Adrenal gland (tissue), 19 donors: ENCODE measurements at places on chromosomes 3 and 15. TPM values are rescaled to one million over a fixed set of nuclear protein-coding genes. Genes with fewer than 3 reads are reported as not detected.

CCR4 gene
- polyA plus RNA-seq: not detected

COPB2 gene
- polyA plus RNA-seq: 29.4 TPM

MYRIP gene
- polyA plus RNA-seq: 1.3 TPM

FBXL2 gene
- polyA plus RNA-seq: 6.8 TPM

BNIP2 gene
- 51.3 TPM for polyA plus RNA-seq

DNA sequence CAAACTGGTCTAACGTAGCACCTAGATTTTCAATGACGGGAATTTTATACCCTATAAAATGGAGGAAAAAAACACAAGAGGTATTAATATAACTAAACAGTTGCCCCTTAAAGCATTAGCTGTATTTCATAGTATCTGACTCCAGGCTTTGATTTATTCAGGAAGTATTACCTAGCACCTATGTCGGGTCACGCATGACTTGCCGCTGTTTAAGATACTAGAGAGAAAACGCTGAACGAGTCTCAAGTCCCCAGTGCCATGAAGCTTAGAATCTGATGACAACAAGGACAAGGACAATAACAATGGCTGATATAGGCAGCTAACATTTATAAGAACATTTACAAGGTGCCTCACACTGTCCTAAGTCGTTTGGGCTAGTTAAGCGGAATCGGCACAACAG, 1.9 kb downstream of the SNRPA1 start:
- no peak for DNase-seq
- H3K4me3 ChIP-seq: no peak overlapping the region
- H3K4me1 ChIP-seq: peaks cover 28% of the 10 kb centered on the region
- peaks cover 5% of the 10 kb centered on the region for H3K36me3 ChIP-seq
- no peaks in the 10 kb centered on the region for H3K27me3 ChIP-seq

DNA sequence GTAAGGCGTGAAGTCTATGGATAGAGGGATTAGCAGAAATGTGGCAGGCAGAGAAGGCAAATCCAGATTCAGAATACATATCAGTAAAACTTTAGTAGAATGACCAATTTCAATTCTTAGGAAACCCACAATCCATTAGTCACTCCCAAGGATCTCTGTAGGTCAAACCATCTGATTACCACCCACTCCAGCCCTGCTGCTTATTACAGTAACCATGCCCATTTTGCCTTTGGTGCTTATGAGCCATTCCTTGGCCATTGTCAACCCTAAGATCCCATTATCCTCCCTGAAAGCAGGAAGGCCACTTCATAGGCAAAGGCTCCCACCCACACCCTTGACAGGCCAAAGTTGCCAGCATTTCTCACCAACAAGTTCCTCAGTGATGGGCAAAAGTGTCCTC, 5.1 kb upstream of the KLHL40 start:
- H3K27ac ChIP-seq: no peak overlapping the region
- no peaks in the 10 kb centered on the region for H3K4me1 ChIP-seq
- no peaks in the 10 kb centered on the region for H3K27me3 ChIP-seq
- no peak overlapping the region for H3K4me3 ChIP-seq
- H3K36me3 ChIP-seq: no peaks in the 10 kb centered on the region

- DNase-seq: peak; percentile 43
- no peaks in the 10 kb centered on the region for H3K27me3 ChIP-seq
- no peaks in the 10 kb centered on the region for H3K4me1 ChIP-seq
- no peaks in the 10 kb centered on the region for H3K36me3 ChIP-seq
- H3K4me3 ChIP-seq: no peak overlapping the region
These were observed 39.2 kb downstream of the MYO5C start for GRCh38 chr15:52256366-52256765.

- DNase-seq: no peak
- no peaks in the 10 kb centered on the region for H3K27me3 ChIP-seq
- H3K4me1 ChIP-seq: no peaks in the 10 kb centered on the region
- H3K4me3 ChIP-seq: no peak overlapping the region
These were observed 9.7 kb upstream of the FBLN2 start for GRCh38 chr3:13539292-13539638.

GRCh38 chr3:182486463-182486862, 306.8 kb upstream of the ATP11B start:
- no peaks in the 10 kb centered on the region for H3K36me3 ChIP-seq
- H3K27me3 ChIP-seq: no peaks in the 10 kb centered on the region
- no peak overlapping the region for H3K4me3 ChIP-seq
- H3K27ac ChIP-seq: no peak overlapping the region

DNA sequence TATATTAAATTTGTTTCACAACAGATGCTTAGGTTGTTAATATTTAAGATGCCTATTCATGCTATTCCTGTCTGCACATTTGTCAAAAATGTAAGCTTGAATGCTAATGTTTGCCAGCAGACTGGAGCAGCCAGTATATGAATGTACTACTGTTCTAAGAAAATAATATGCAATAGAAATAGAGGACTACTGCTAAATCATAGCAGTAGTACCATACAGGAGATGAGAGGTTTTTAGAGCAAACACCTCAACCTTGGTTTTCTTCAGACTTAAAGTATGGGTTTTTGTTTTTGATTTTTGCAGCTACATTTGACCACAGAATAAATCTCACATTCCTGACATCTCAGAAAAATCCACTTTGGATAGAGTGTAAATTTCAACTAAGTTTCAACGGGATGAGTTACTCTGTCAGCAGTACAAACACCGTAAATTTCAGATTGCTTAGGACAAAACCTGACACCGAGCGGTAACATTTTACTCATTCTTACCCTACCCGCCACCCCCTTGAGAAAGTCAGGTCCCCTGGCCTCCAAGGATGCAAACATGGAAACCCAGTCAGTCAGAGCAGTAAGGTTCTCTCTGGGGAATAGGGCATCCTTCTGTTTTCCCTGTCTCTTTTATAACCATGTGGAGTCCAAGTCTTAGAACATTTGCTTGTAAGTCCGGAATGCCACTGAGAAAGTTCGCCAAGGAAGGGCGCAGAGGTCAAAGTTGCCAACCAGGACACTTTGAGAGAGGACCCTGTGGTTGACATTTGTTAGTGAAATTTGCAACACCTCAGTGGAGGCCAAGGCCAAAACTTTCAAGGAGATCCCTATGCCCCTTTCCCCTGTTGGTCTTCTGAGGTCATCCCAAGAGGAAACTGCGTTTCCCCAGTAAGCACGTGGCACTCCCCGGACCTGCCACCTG, 17.9 kb upstream of the SATB1 start:
- DNase-seq: no peak
- peaks cover 3% of the 10 kb centered on the region for H3K4me1 ChIP-seq
- H3K27me3 ChIP-seq: peaks cover 40% of the 10 kb centered on the region
- H3K27ac ChIP-seq: no peak overlapping the region

DNA sequence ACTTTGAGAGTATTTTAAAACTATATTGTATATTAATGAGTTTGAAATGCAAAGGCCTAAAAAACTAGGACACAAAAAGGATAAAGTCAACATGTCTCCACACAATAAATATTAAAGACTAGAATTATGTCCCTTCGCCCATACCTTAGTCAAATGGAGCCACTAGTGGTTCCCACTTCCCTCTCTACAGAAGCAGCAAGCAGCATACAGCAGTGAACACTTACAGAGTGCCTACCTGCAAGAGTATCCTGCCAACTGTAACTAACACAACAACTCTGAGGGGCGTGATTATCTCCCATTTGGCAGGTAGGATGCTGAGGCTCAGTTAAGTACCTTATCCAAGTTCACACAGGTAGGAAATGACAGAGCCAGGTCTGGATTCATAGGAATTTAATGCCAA, 17.2 kb downstream of the DYNC1LI1 start:
- H3K27ac ChIP-seq: no peak overlapping the region
- no peak for DNase-seq
- H3K4me3 ChIP-seq: no peak overlapping the region
- no peaks in the 10 kb centered on the region for H3K36me3 ChIP-seq
- H3K27me3 ChIP-seq: no peaks in the 10 kb centered on the region
- H3K4me1 ChIP-seq: no peaks in the 10 kb centered on the region

- no peak for DNase-seq
- peaks cover 7% of the 10 kb centered on the region for H3K36me3 ChIP-seq
- no peak overlapping the region for H3K4me3 ChIP-seq
- no peaks in the 10 kb centered on the region for H3K27me3 ChIP-seq
- no peak overlapping the region for H3K27ac ChIP-seq
These were observed 8.9 kb downstream of the NSUN3 start for GRCh38 chr3:94071713-94072284.

DNA sequence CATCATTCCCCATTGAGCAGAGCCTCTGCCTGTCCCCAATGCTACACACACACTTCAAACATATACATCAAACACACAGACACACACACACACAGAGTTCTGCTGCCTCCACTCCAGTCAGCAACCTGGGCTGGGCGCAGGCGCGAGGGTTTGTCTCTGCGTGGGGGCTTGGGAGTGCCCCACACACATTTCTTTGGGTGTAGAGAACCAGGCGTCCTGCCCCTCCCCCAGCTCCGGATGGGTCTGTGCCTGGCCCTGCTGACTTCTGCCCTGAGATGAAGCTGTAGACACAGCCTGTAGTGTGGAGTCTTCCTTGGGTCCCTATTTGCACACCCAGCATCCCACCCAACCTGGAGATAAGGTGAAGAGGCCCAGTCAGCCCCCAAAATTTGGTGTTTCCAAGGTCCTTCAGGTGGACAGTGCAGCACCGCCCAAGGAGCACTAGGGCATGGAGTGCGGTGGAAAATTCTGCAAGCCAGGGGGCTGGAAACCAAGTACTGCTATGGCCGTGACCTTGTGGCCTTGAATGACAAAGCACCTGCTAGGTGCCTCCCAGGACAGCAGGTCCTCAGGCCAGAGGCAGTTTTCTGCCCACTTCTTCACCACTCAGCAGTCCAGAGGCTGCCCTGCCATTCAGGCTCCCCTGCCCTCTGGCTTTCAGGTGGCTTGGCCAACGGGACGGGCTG, 26.8 kb downstream of the FBXW12 start:
- no peaks in the 10 kb centered on the region for H3K27me3 ChIP-seq
- H3K36me3 ChIP-seq: no peaks in the 10 kb centered on the region
- H3K4me1 ChIP-seq: peaks cover 5% of the 10 kb centered on the region
- no peak overlapping the region for H3K27ac ChIP-seq
- H3K4me3 ChIP-seq: no peak overlapping the region

GRCh38 chr15:94383041-94383440, 151.7 kb downstream of the MCTP2 start:
- peaks cover 6% of the 10 kb centered on the region for H3K4me1 ChIP-seq
- H3K27ac ChIP-seq: no peak overlapping the region
- H3K4me3 ChIP-seq: no peak overlapping the region
- H3K27me3 ChIP-seq: no peaks in the 10 kb centered on the region
- no peaks in the 10 kb centered on the region for H3K36me3 ChIP-seq

- no peaks in the 10 kb centered on the region for H3K27me3 ChIP-seq
- no peak overlapping the region for H3K27ac ChIP-seq
- no peak overlapping the region for H3K4me3 ChIP-seq
- H3K36me3 ChIP-seq: no peaks in the 10 kb centered on the region
- DNase-seq: no peak
These were observed 98.2 kb upstream of the UBE3A start for GRCh38 chr15:25536801-25537611.

DNA sequence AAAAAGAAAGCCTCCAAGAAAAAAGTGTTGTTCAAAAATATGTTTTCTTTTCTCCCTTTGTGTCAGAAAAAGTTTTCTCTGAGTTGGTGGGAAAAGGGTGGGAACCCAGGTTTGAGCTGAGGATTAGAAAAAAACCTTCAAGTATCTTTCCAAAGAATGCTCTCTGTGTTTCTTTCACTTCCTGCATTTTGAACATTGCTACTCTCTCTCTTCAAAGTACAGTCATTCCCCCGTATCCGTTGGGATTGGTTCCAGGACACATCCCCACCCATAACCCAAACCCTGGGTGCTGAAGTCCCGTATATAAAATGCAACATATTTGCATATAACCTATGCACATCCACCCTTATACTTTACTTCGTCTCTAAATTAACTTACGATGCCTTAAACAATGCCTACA, 139.6 kb downstream of the TMCO5A start:
- H3K27me3 ChIP-seq: no peaks in the 10 kb centered on the region
- DNase-seq: no peak
- H3K27ac ChIP-seq: peak overlapping the region; percentile 95
- peaks cover 14% of the 10 kb centered on the region for H3K4me1 ChIP-seq
- no peak overlapping the region for H3K4me3 ChIP-seq

GRCh38 chr15:84400820-84401219, 165.2 kb downstream of the GOLGA6L4 start:
- no peaks in the 10 kb centered on the region for H3K4me1 ChIP-seq
- DNase-seq: no peak
- no peak overlapping the region for H3K27ac ChIP-seq

GRCh38 chr3:53704363-53704725, 141.9 kb downstream of the CHDH start:
- no peak overlapping the region for H3K4me3 ChIP-seq
- no peaks in the 10 kb centered on the region for H3K27me3 ChIP-seq
- no peaks in the 10 kb centered on the region for H3K4me1 ChIP-seq

DNA sequence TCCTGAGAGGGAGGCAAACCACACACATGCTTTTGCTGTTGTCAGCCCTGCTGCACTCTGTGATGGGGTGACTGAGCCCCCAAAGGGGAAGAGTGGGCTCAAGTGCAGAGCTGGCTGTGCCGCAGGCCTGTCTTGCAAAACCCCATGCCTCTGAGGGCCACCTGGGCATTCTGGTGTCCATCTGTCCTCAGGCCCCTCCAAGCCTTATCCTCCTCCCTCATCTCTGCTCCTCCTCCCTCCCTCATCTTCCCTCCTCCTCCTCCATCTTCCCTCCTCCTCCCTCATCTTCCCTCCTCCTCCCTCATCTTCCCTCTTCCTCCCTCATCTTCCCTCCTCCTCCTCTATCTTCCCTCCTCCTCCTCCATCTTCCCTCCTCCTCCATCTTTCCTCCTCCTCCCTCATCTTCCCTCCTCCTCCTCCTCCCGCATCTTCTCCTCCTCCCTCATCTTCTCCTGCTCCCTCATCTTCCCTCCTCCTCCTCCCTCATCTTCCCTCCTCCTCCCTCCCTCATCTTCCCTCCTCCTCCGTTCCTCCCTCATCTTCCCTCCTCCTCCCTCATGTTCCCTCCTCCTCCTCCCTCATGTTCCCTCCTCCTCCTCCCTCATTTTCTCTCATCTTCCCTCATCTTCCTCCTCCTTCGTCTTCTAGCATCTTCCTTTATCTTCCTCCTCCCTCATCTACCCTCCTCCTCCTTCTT, 40.6 kb downstream of the CHDH start:
- no peak for DNase-seq
- H3K4me3 ChIP-seq: no peak overlapping the region
- H3K4me1 ChIP-seq: peaks cover 10% of the 10 kb centered on the region
- H3K27ac ChIP-seq: no peak overlapping the region

- DNase-seq: no peak
- H3K4me1 ChIP-seq: no peaks in the 10 kb centered on the region
- peaks cover 47% of the 10 kb centered on the region for H3K27me3 ChIP-seq
- no peaks in the 10 kb centered on the region for H3K36me3 ChIP-seq
- no peak overlapping the region for H3K27ac ChIP-seq
- no peak overlapping the region for H3K4me3 ChIP-seq
These were observed 3.9 kb upstream of the ACAN start for GRCh38 chr15:88799341-88799740.
